ENCODE measurements at places on chromosomes 5 and 9.

GRCh38 chr5:96062836-96063235 is 101.2 kb upstream of the ELL2 start:
- peaks cover 10% of the 10 kb centered on the region for H3K4me1 ChIP-seq
- H3K4me3 ChIP-seq, result no peak overlapping the region
- no peaks in the 10 kb centered on the region for H3K27me3 ChIP-seq
- no peak overlapping the region for H3K27ac ChIP-seq

DNA sequence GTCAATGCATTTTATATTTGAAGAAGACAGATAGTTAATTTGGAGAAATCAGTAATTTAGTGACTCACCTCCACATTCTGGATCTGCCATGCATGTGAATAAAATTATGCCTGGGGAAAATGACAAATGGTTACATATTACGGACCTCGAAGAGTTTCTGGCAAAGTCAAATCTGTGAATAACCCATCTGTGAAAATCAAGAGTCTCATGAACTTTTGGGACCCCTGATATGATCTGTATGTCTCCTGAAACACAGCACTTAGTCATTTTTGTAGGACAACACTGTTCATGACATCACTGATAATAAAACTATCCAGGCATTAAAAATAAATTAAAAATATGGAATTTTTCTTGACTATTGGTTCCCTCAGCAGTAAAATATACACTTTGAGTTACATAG is 584.5 kb downstream of the TLE4 start:
- no peak overlapping the region for H3K4me3 ChIP-seq
- H3K27me3 ChIP-seq, result no peaks in the 10 kb centered on the region
- no peaks in the 10 kb centered on the region for H3K36me3 ChIP-seq
- H3K4me1 ChIP-seq, result no peaks in the 10 kb centered on the region

GRCh38 chr5:122200450-122200849 is 71.1 kb downstream of the ZNF474 start:
- no peak overlapping the region for H3K4me3 ChIP-seq
- DNase-seq, result no peak
- H3K4me1 ChIP-seq, result no peaks in the 10 kb centered on the region
- peaks cover 2% of the 10 kb centered on the region for H3K27me3 ChIP-seq
- H3K36me3 ChIP-seq, result no peaks in the 10 kb centered on the region

DNA sequence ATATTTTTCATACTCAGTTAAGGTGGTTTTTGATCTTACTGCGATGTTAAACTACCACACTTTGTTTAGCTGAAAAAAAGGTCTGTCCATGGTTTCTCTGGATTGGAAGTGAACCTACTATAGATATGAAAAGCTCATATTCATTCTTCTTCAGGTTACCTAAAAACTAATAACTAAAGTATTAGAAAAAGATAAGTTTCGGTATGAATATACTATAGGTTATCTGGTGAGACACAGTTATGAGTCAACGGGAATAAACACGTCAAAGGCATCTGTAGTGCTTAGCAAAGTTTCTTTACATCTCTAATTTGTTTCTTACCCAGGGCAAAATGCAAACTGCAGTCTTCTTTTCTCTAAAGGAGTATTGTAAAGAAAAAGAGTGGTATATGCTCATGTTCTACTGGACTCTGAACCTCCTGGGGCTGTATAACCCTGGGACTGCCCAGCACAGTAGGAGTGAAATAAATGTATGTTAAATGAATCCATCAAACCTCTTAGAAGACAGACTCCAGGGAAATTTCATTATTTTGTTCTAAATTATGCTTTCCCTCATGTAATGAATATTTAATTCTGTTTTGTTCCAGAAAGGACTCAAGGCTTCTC is 521.9 kb downstream of the PDE4D start:
- peaks cover 9% of the 10 kb centered on the region for H3K4me1 ChIP-seq
- no peaks in the 10 kb centered on the region for H3K36me3 ChIP-seq

- no peak overlapping the region for H3K4me3 ChIP-seq
- no peaks in the 10 kb centered on the region for H3K36me3 ChIP-seq
- peaks cover 10% of the 10 kb centered on the region for H3K4me1 ChIP-seq
- H3K27ac ChIP-seq, result no peak overlapping the region
- H3K27me3 ChIP-seq, result no peaks in the 10 kb centered on the region
Measured at GRCh38 chr9:122058709-122059108, 34.4 kb downstream of the TTLL11 start.

DNA sequence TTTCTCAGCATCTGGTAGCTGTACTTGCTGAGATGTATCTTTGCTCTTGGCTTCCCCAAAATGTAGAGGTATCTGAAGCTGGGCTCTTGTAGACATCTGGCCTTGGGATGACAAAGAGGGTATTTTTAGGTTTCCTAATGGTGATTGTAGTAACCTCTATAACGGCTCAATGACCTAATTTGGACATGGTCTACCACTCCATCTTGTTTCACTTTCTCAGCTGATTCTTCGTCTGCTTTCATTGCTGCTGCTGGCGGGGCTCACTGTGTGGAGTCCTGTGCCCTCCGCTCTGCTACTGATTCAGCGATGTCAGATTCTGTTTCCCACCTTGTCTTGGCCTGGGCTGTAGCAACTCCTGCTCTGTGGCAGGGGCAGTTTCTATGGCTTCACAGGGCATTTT is 12.7 kb upstream of the MARCHF11 start:
- no peak overlapping the region for H3K27ac ChIP-seq
- H3K4me3 ChIP-seq, result no peak overlapping the region
- no peaks in the 10 kb centered on the region for H3K27me3 ChIP-seq
- no peaks in the 10 kb centered on the region for H3K36me3 ChIP-seq
- no peaks in the 10 kb centered on the region for H3K4me1 ChIP-seq
- no peak for DNase-seq

DNA sequence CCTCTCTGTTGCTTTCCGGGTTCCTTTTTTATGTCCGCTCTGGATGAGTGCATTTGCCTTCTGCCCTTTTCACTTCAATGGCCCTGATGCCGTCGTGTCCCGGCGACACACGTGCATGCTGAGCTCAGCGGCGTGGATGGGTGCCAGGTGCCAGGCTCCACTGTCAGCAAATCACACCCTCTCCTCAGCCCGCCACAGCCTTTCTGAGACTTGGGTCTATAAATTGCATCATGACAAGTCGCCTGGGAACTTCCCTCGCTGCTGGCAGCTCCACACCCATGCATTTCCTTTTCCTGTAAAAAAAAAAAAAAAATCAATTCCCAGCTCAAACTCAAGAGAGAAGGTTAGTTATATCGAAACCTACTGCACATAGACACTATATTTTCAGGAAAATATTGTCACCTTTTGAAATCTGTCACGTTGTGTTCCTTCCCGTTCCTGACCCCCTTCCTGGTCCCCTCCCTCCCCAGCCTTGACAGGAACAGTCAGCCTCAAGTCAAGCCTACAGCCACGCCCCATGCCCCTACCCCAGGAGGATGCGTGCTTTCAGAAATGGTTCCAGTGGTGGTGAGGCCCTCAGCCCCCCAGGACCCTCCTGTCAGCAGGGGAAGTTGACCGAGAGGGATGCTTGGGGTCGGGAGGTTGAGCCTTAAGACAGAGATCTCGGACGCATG is 110.3 kb upstream of the PTCH1 start:
- H3K36me3 ChIP-seq, result no peaks in the 10 kb centered on the region
- H3K4me3 ChIP-seq, result no peak overlapping the region
- H3K4me1 ChIP-seq, result no peaks in the 10 kb centered on the region
- no peak for DNase-seq
- H3K27ac ChIP-seq, result no peak overlapping the region

DNA sequence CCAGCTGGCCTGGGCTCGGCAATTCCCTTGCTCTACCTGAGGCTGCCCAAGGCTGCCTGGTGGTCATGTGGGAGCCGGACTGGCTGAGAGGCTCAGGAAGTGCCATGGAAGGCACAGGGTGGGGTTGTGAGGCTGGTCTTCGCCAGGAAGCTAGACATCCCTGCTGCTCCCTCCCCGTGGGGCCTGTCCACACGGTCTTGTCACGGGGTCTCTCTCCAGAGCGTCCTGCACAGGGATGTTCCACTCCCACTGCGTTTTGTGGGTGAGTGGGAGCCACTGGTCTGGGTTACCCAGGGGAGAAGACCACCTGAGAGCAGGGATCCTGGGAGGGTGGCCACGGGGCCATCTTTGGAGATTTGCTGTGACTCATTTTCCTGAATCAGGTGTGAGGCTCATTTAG is 11.6 kb downstream of the GADD45G start:
- no peaks in the 10 kb centered on the region for H3K27me3 ChIP-seq
- no peak for DNase-seq
- no peaks in the 10 kb centered on the region for H3K4me1 ChIP-seq
- no peaks in the 10 kb centered on the region for H3K36me3 ChIP-seq
- no peak overlapping the region for H3K4me3 ChIP-seq

All from large intestine (tissue), 12 donors.